ENCODE measurements at places on chromosomes 5 and 9.

DNA sequence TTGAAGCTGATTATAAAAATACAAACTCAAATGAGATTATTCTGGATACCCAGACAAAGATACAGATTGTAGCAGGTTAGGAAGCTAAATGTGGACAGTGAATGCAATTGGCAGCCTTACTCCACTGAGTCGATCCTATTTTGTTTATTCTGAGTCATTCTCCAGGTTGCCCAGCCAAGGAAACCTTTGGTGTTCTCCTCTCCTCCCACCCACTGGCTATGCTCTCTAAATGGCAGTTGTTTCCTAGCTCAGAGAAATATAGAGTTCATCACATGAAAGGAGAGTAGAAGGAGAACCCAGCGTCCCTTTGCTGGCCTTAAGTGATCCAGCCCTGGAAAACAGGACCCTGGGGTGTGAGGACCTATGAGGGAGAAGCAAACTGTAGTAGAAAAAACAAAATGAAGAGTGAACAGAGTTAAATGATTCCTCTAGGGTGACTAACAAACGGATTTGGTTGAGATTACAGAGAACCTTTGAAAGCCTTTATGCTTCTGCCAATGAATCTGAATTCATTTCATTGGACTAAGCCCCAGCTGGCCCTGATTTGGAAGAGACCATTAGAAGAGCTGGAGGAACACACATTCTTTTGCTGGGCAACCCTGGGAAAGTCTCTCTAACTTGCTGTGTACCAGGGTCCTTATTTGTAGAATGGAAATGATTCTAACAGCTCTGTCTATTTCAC is 95.1 kb downstream of the BRINP1 start:
- DNase-seq = no peak

DNA sequence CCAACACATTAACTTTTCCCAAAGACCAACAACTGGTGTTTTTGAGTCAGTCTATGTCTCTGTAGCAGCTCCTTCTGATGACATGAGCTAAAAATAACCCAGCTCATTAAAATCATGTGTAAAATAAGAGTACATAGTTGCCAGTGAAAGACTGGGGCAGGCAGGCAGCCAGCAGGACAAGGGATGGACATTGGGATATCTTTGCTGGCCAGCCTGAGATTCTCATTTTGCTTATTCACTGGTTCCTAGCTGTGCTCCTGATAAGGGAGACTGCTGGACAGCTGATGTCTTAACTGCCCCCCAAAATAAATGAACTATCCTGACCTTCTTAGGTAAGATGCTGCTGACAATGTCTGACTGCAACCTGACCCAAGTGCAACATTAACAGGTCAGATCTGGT is 33.9 kb downstream of the EPB41L4B start:
- no peak for DNase-seq

GRCh38 chr5:151448038-151448985 is 909 bp downstream of the SLC36A1 start:
- no peak for DNase-seq

DNA sequence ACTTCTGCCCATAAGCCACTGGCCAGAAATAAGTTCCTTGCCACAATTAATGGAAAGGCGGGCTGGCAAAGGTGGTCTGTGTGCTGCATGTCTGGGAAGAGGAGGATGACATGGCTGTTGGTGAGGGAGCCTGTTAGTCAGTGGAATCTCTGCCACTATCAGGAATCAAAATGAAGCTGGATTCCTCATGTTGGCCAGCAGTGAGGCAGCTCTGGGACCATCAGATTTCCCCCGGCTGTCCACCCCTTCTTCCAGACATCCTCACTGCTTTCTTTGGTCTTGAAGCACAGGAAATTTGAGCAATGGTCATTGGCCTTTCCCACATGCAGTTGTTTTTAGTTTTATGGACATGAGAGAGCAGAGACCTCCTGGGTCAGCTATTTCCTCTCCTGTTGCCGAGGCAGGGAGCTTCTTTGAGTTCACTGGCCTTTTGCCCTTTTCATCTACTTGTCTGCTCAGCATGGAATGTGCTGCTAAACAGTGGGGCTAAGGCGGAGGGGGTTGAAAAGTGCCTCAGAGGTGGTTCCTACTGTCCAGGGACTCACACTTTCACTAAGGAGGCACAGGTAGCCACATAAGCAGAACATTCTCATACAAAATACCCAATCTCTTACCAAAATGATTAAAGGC is 34.8 kb upstream of the NEURL1B start:
- DNase-seq = no peak

- DNase-seq = no peak
Observed at GRCh38 chr9:105057551-105057950, 129.6 kb upstream of the ABCA1 start.

- DNase-seq = no peak
Observed at GRCh38 chr9:19239955-19240354, 9.5 kb downstream of the DENND4C start.

- DNase-seq = no peak
Observed at GRCh38 chr5:107594253-107595045, 76.3 kb downstream of the EFNA5 start.

DNA sequence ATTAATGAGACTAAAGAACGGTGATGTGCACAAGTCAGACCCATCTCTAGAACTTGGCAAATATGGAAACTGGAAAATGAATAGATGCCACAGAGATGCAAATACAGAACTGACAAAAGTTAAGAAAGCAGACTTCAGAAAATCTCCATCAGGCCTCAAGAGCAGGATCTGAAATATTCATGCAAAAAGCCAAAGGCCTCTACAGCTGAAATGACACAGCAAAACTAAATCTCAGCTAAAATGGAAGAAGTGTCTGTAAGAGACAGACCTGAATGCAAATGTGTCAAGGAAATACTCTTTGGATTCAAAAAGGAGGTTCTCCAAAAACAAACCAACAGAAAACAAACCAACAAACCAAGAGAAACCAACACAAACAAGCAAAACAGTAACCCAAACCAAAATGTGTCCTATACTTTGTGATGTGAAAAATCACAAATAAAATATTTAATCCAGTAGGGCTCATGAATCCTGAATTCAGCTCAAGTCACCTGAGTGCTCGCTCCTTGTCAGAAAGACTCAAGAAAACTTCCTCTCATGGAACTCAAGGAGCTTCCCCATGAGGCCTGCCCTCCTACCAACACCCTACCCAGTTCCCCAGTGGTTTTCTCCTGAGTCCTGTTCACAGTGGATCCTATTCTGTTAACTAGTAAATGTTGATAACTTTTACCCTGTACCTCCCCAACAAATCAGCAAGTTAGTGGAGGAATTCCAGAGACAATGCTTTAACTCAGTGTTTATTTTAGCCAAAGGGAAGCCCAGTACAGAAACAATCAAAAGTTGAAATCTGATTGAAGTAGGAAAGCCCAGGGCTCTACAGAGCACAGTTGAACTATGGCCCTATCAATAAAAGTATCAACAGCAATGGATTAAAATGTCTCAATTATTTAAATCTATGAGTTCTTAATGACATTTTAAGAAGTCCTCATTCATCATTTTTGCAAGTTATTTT is 14.6 kb downstream of the MRPS27 start:
- no peak for DNase-seq

DNA sequence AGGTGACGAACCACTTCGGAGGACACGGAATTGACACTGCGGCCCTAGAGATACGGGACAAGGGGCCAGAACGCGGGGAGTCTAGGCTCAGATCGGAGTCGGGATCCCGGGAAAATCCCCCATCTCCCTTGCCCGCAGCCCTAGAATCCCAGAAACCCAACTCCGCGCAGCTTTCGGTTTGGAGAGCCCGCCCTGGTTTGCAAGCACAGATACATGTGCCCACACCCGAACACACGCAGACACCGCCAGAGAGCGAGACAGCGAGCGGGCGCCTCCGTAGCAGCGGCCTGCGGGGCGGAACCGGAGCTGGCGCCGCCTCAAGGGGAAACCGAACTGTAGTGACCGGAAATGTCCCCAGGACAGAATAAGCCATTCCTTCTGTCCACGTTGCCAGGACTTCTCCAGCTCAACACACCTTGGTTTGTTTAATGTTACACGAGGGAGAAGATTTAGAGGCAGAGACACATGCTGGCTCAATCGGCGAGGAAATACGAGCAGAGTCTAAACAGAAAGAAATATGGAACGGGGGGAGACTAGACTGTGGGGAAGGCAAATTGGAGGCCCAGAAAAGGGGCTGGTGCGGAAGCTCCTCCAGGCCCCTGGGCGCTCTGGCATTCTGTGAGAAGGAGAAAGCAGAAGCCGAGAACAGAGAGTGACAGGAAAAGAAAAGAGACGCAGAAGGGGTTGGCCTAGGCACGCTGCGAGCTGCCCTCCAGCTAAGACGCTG is 2.9 kb upstream of the PAX5 start:
- no peak for DNase-seq

- DNase-seq = no peak
Observed at GRCh38 chr9:36855448-36856315, 178.4 kb downstream of the PAX5 start.

DNA sequence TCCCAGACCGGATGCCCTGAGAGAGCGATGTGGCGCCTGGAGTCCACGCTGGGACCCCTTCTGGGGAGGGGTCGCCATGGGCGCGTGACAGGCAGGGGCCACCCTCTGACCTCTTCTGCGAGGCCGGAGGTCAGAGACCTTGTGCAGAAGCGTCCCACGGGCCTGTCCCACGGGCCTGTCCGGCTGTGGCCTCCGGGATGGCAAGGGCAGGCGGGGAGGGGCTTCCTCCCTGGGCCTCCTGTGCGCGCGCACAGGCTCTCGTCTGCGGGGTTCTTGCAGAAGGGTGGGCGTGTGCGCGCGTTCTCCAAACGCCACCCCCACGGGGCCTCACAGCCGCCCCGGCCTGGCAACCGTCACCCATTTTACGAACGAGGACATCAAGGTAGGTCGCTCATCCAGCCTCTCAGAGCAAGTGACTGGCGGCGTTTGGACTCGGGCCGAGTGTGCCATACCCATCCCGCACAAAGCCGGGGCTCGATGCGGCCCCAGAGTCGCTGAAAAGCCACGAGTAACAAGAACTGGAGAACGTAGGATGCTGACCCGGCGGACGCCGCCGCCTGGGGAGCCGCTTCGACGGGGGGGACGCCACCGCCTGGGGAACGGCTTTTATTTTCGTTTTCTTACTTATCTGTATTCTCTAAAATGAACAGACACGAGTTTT is 897 bp downstream of the AHRR start:
- DNase-seq = no peak

DNA sequence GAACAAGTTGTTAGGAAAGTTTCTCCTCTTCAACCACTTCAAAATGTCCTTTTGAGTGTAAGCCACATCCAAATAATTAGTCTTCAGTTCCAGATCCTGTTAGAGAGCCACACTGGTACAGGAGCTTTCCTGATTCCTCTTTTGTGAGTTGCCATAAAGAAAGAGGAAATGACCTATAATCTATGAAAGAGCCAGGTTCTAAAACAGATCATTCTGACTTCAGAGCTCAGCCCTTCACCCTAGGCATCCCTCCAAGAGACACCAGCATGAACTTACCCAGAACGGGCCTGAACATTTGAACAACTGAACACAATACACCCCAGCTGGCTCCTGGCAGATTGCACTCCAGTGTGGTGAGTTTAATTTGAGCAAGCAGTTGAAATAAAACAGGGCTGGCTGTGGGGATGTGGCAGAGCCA is 25.7 kb downstream of the SLC1A1 start:
- no peak for DNase-seq

GRCh38 chr5:94691949-94692348 is 73.5 kb downstream of the SLF1 start:
- no peak for DNase-seq

GRCh38 chr9:125700791-125701190 is 6.2 kb downstream of the MAPKAP1 start:
- no peak for DNase-seq

DNA sequence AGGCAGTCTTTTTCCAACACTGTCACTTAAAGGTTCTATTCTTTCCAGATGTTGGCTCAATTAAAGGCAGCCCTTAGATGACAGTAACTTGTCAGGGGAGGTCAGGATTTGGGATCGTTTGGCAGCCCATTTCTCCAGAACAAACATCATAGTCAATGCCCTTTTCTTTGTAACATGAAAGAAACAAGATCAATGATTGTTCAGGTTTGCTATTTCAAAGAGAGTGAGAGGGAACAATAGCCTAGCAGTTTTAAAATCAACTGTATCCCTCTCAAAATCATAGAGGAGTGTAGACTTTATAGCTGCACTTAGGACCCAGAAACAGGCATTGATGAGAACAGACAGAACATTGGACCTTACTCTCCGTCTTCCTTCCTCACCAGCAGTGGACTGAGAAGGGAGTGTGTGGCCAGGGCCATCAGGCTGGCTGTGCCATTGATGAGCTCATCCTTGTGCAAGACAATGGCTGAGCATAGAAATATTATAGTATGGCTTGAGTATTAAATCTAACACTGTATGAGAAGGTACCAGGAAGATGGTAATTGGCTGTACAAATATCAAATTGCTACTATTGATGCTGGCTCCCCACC is 130.0 kb downstream of the PIP5K1B start:
- no peak for DNase-seq

GRCh38 chr9:6354072-6354686 is 26.0 kb downstream of the TPD52L3 start:
- peak; percentile 39 for DNase-seq

GRCh38 chr9:89750117-89750791 is 145.4 kb downstream of the GADD45G start:
- DNase-seq = peak; percentile 35

- no peak for DNase-seq
Observed at GRCh38 chr9:99137225-99137624, 32.3 kb downstream of the TGFBR1 start.

DNA sequence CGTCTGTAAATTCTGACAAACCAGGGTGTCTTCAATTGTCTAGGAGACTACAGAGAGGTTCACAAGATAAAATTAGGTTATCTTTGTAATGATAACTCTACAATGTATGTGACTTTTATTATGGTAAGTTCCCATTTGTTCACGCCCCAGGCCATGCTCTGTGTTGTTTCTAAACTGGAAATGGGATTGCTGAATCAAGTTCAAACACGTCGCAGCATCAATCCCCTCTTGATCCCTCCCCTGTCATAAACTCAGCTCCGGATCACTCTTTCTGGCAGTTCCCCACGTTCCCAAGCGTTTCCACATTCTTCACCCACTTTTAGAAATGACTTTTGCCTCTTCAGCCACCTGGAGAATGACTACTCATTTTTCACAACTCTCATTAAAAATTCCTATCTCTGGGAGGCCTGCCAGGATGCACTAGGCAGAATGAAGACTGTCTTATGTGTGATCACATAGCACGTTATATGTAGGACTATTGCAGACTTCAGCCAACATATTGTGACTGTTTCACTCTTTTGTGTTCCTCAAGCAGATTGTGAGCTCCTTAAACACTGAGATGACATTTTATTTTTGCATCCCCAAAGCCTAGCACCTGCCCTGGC is 1124.2 kb upstream of the WWC1 start:
- no peak for DNase-seq

DNA sequence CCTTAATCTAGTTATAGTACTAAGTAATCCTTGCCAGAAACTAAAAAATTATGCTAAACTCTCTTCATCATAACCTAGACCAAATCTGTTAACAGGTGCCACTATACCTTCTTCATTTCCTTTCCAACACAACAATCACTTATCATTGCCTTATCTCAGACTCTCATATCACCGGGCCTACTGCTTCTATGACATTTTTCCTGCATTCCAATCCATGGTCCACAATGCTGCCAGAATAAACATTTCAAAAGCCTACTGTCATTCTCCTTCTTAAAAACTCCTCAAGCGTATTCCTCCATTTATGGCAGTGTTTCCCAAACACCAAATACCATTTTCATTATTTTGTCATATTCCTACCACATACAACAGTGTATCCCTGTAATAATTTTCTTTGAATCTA is 6.5 kb downstream of the PPP6C start:
- no peak for DNase-seq

Measured in nucleus accumbens (tissue), 56 donors.